ENCODE measurements at places on chromosomes 4 and X.

DNA sequence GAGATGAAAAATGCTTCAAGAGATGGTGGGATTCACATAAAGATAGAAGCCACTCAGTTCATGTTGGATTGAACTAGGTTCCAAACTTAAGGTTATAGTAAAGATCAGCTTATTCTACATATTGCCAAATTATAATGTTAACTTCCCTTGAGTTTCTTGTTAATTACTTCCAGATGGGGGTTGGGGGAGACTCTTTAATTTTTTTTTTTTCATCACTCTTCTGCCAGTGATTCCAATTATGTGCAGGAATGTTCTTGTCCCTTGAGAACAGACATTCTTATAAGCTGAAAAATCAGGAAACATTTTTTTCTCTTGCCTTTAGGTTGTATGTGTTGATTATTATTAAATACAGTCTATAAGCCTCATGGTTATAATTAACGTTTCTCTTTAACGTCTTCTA is 30.0 kb downstream of the MND1 start:
- no peak for DNase-seq

DNA sequence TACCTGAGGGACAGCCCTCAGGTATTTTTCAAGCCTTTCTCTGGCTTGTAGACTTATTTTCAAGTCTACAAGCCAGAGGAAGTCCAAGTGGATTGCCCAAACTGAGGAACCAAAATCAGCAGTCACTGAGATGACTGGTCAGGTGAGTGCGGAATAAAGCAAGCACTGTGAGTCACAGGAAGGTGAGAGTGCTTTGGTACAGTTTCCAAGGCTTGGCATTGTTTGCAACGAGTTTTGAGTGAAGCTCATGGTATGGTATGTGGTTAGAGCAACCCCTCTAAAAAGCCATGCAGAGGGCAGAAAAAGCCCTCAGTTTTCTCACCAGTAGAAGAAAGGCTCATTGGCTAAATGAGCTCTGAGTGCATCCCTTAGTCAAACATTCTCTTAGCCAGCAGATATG is 112.8 kb upstream of the EOLA2 start:
- DNase-seq: no peak

GRCh38 chr4:8550691-8551090 is 29.5 kb upstream of the GPR78 start:
- no peak for DNase-seq

DNA sequence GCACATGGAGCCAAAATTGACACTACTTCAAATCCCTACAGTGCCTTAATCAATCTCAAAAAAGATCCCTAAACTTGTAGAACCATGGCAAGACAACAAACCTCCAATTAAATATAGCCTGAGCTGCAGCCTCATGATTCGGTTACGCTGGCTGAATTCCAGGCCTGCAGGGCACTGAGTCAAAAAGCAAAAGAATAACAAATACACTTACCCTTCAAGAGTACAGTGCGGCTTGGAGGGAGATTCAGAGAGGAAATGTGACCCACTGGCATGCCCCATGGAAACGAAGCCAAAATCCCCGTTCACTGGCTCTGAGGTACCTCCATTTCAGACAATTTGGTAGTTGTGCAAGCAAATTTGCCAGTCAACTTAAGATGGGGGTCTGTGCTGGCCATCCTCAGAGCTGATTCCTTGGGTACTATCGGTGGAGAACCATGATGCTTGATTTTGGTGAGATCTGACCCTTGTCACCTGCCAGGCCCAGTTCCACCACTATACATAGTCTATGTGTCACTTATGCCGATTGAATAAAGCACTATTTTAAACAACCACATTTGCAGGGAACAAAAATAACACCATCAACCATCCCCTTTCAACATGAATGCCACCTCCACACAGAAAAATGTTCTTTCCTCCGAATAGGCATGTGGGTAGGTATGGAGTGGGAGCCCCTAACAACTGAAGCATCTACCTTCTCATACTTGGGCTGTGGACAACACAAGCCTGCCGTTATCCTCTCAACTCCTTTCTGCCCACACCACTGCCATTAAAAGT is 2.1 kb downstream of the C4orf54 start:
- no peak for DNase-seq

GRCh38 chrX:49000636-49001035 is 1.4 kb downstream of the GRIPAP1 start:
- no peak for DNase-seq

- DNase-seq: no peak
Measured at GRCh38 chr4:17109126-17109525, 210.7 kb upstream of the LDB2 start.

Data from activated CD4-positive, alpha-beta T cell treated with anti-CD3 and anti-CD28 coated beads, Interleukin-2, Interleukin-4, amounts not matched to agents 100 ng/mL and 50 ng/mL, durations not matched to agents 16 hours and 8 hours (primary cell).